ENCODE measurements at places on chromosomes 3 and 15.
A peak's percentile ranks its signal among the peaks of the same experiment; 100 is the strongest.

- DNase-seq, result no peak
These were observed 148.0 kb upstream of the TPM1 start for GRCh38 chr15:62894322-62895085.

DNA sequence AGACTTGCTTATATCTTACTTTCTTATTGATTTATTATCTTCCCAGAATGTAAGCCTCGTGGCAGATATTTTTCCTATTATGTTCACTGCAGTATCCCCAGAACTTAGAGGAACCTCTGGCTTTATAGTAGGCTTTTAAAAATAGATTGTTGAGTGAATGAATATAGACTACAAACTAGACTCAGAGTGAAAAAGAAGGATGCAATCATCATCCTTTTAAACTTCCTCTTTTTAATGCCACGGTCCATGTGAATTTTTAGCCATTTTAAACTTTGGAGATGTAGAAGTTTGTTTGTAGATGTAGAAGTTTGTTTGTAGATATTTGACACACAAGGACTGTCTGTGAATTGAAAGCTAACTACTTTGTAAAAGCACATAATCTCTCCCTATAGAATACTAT lies 7.2 kb upstream of the P2RY12 start:
- DNase-seq, result no peak

GRCh38 chr15:50355980-50356379 lies 982 bp upstream of the GABPB1 start:
- no peak for DNase-seq

DNA sequence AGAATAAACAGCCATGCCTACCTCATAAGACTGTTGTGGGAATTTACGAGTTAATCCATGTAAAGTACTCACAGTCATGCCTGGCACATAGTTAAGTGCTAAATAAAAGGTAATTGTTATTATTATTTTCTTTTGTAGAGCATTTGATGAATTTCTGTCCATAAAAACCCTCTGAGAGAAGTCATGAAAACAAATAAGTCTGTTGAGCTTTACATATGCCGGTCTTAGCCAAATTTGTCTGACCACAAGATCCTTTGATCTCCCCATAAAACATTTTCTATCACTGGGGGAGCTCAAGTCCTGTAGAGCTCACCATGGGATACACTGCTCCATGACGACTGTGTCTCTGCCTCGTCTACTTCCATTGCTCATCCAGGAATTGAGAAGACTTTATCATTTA lies 114.0 kb downstream of the MAGI1 start:
- DNase-seq, result no peak

DNA sequence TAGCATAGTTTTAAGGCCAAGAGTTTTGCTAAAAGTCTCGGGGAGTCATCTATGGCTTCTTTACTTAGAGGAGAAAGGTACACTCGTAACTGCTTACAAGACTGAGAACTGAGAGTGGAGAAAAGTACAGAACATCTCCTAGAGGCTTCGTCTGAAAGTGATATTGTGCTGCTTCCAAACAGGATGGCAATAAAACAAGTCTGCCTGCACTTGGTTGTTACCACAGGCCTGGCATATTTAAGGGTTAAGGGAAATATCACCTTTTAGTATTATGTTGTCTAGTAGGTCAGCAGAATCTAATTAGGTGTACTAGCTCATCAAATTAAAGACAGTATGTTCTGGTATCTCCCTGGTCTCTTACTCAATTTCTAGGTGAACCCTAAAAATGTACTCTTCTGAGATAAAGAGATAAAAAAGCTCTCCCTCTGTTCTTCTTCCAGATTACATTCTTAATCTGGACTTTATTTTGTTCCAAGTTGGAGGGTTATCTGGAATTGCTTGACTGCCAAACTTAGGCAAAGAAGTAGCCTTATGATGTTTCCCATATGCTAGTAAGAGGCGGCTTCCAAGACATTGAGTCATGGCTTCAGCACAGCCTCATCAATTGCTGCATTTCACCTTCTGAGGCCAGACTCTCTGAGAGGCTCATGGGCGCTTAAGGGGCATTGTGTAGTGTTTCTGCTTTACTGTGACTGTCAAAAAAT lies 181.3 kb downstream of the LSAMP start:
- no peak for DNase-seq

- no peak for DNase-seq
These were observed 258.4 kb downstream of the OPA1 start for GRCh38 chr3:193851428-193851847.

GRCh38 chr15:69090197-69090948 lies 70.1 kb upstream of the GLCE start:
- DNase-seq, result no peak

GRCh38 chr3:20123131-20123652 lies 62.8 kb downstream of the SGO1 start:
- DNase-seq, result no peak

DNA sequence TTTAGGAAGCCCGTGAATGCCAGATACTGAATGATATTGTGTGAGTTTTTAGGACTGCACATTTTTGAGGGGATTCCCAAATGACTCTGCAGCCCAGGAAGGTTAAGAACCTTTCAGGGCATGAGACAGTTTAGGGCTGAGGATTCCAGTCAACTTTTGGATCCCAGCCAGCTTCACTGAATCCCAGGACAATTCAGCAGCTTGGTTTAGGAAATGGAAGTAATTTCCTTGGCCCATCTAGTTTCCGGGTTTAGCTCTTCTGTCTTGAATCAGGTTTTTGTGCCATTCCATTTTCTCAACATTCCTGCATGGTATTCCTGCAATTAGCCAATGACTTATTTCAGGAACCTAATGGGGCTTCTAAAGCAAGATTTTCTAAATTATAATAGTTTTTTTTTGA lies 253.9 kb downstream of the LSAMP start:
- DNase-seq, result no peak

GRCh38 chr3:129230311-129231019 lies 18.9 kb upstream of the COPG1 start:
- DNase-seq, result peak; percentile 89

Data from inflammatory macrophage treated with lipopolysaccharide for 1 hour (primary cell).